Renal cortical epithelial cell (primary cell): ENCODE measurements at places on chromosomes 7 and 10. TPM values are rescaled to one million over a fixed set of nuclear protein-coding genes. Genes with fewer than 3 reads are reported as not detected.

DNA sequence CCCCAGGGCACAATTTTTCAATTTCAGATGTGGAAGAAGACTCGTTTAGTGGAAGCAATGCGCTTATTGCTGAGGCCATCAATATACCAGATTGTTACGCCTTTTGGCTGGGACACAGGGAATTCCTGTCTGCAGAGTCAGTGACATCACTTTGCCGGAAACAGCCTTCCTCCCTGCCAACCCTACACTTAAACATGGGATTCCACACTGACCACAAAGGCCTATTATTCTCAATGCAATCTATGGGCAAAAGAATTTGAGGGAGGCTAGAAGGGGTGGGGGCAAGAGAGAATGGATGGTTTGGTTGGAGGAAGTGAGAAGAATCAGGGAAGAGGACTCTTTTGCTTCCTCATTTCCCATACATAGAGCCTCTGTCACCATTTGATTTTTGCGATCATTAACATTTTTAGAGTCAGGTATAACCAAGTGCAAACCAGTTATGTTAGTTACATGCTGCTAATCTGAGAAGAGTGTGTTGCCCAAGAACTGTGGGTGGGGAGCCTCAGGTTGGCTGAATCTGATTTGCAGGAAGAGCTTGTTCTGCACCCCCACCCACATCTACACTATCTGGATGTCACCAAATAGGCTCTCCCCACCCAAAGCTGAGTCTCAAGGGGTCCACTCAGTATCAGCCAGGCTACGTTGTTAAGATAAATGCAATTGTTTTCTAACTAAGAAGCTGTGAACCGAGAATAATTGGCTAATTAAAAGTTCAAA lies 58.2 kb downstream of the ENTPD1 start:
- DNase-seq = peak; percentile 82

DNA sequence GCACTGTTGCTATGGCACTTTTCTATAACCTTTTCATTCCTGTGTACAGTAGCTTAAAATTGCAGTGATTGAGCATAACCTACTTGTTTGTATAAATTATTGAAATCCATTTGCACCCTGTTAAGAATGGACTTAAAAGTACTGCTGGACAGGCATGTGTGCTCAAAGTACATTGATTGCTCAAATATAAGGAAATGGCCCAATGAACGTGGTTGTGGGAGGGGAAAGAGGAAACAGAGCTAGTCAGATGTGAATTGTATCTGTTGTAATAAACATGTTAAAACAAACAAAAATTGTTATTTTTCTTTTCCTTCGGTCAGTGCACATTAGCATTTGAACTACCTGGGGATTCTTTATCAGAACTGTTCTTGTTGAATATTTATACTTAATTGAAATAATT lies 57.1 kb upstream of the BAMBI start:
- DNase-seq = no peak

GRCh38 chr7:4689668-4690067 lies 7.6 kb downstream of the FOXK1 start:
- DNase-seq = peak; percentile 47

DNA sequence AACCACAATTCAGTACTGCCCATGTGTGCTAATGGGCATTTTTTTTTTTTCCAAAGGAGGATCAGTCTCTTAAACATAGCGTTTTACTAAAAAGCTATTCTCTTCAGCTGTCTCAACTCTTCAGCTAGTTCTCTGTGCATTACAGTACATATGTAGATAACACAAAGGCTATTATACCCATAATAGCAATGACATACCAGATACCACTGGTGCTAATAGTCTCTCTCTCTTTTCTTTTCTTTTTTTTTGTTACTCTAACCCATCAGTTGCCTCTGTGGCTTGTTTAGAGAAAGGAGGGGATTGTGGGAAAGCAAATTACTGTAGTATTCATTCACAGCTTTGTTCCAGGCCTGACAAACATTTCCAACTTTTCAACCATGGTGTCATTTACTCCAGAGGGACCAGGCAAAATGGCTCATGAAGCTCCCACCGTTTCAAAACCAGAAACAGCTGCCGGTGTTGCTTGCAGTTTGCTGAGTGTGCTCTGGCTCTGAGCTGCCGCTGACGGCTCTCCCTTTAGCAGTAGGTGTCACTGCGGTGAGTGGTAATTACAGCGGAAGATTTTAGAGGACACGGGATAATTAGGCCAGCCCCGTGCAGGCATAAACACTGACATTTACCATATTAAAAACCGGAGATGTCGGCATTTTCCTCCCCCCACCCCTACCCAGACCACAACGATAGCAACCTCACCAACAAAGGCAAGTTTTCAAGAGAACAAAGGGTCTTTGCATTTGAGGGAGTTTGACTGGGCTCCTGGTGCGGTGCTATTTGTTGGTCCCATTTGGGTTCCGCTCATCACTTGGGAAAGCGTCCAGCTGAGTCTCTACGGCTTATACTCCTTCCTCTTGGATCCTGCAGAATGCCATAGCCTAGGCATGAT lies 1005.5 kb downstream of the KCNMA1 start:
- no peak for DNase-seq

GRCh38 chr7:94436018-94436604 lies 41.4 kb downstream of the COL1A2 start:
- DNase-seq = peak; percentile 61

- no peak for DNase-seq
These were observed 40.8 kb downstream of the NRP1 start for GRCh38 chr10:33293531-33294170.

DNA sequence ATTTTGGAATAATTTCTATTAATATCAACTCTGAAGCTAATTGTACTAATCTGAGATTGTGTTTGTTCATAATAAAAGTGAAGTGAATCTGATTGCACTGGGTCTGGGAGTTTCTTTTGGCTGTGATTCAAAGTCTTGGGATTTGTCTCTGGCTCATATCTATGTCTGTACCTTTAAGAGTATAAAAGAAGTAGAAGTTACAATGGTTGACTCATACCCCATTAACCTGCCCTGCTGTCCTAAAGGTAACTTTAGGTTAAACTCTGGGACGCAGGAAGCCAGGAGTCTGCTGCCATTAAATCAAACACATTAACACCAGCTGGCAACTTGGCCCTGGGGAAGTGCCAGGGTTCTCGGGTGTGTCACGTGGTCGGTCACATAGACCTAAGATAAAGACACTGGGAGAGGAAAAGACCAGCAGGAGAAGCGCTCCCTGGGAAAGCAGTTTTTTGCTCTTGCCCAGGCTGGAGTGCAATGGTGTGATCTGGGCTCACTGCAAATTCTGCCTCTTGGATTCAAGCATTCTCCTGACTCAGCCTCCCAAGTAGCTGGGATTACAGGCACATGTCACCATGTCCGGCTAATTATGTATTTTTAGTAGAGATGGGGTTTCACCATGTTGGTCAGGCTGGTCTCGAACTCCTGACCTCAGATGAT lies 17.8 kb downstream of the SCD start:
- peak; percentile 98 for DNase-seq

- DNase-seq = no peak
These were observed 107.5 kb downstream of the GRB10 start for GRCh38 chr7:50674896-50675835.

- peak; percentile 48 for DNase-seq
These were observed 51.9 kb upstream of the GNAT3 start for GRCh38 chr7:80563561-80564327.

GRCh38 chr10:52128056-52128683 lies 185.9 kb upstream of the DKK1 start:
- no peak for DNase-seq

- no peak for DNase-seq
These were observed 42.5 kb downstream of the ASZ1 start for GRCh38 chr7:117384688-117385362.

GRCh38 chr10:36202881-36203280 lies 560.8 kb upstream of the FZD8 start:
- DNase-seq = no peak

DNA sequence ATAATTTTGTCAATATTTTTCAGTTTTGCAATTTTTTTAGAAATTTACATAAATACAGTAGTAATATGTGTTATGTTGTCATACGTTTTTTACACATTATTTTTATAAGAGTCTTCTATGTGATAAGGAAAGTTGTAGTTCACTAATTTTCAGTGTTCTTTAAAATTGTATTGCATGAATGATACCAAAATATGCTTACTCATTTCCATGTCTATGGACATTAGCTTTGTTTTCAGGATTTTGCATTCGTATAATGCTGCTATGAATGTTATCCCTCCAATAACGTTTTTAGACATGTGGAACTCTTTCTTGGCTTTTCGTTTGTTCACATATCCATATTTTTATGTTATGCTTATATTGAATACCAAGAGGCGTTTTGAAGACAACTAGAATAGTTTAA lies 260.0 kb downstream of the ARL4A start:
- no peak for DNase-seq

DNA sequence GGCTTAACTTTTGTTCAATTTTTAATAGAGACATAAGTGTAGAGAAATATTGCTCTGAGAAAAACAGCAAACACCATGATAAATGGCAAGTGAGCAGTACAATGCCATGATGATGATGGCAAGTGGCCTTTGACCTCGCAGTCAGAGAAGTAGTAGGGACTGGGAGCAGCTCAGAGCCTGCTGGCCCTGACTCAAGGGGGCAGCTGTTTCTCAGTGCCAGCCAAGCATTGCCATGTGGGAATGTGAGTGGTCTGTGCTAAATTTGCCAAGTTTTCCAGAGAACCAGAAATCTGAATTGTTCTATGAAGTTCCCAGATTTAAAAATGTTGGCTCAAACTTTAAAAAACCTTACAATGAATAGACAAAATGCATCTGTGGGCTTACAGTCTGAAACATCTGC lies 187.9 kb downstream of the BICC1 start:
- DNase-seq = no peak

Gene DPYSL4
- 0.69 and 0.94 TPM in 2 replicates for total RNA-seq

Gene MEST
- total RNA-seq = 6.1 and 66.2 TPM in 2 replicates

Gene OR2A1
- total RNA-seq = 0.05 TPM in 1 of 2 replicates, not detected in the other

Gene ASB10
- total RNA-seq = not detected in 2 replicates
